ENCODE measurements at places on chromosomes 13 and 19. TPM values are rescaled to one million over a fixed set of nuclear protein-coding genes. Genes with fewer than 3 reads are reported as not detected.

ZSCAN22 gene
- total RNA-seq, result 2.5 TPM

ZBTB32 gene
- total RNA-seq, result not detected

GRCh38 chr13:104816726-104817125 lies 1718.7 kb downstream of the EFNB2 start:
- peak; percentile 63 for DNase-seq

GRCh38 chr13:29481603-29482002 lies 113.9 kb downstream of the SLC7A1 start:
- no peak for DNase-seq

DNA sequence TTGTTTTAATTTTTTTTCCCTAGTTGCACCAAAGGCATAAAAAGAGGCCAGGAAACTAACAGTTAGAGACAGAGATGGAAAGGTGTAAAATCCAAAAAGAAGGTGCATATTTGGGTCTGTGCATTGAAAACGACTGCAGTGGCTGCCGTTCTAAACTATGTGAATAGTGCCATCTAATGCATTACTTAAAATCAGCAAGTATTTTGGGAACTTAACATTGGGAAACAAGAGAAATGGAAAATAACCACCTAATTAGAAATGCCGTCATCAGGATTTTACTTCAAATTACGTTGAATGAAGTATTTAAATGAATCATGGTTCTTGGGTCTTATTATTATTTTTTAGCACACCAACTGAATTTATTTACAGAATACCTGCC lies 189.5 kb upstream of the MIR17HG start:
- peak; percentile 34 for DNase-seq

DNA sequence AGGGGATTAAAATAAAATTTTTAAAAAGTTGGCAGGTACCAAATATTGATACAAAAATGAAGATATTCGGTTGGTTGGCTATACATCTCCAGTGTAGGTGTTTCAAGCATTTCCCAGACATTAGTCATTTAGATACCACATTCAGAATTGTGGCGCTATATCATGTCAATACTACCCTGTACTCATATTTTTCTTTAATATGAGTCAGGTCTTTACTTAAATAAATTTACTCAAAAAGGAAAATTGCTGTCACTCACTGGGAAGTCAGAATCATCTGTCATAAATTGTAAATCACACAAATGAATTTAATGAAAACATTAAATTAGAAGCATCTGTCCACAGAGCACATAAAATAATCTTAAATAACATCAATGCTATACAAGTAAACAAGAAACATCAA lies 134.2 kb downstream of the TSHZ3 start:
- DNase-seq, result no peak

Data from tongue (tissue), 3 donors.